ENCODE measurements at places on chromosomes 4 and X. TPM values are rescaled to one million over a fixed set of nuclear protein-coding genes. Genes with fewer than 3 reads are reported as not detected.

ZNF630 gene
- 5.9 TPM for total RNA-seq

ABLIM2 gene
- 11.6 TPM for total RNA-seq

HSFX3 gene
- total RNA-seq, result not detected

AASDH gene
- 20.7 TPM for total RNA-seq

LAMP2 gene
- 36.4 TPM for total RNA-seq

C4orf54 gene
- total RNA-seq, result under 0.01 TPM

CNOT6L gene
- total RNA-seq, result 35.2 TPM

GAGE12H gene
- total RNA-seq, result not detected

STAP1 gene
- not detected for total RNA-seq

ANKRD37 gene
- 11.8 TPM for total RNA-seq

SPANXB1 gene
- not detected for total RNA-seq

SLC49A3 gene
- 0.49 TPM for total RNA-seq

FAM199X gene
- 58.0 TPM for total RNA-seq

GSX2 gene
- 1.7 TPM for total RNA-seq

CLCN4 gene
- total RNA-seq, result 66.1 TPM

SLC4A4 gene
- 17.7 TPM for total RNA-seq

PDE5A gene
- 14.8 TPM for total RNA-seq

NAT8L gene
- total RNA-seq, result 10.8 TPM

RAB40A gene
- 1.2 TPM for total RNA-seq

SPIN2A gene
- 0.74 TPM for total RNA-seq

USP38 gene
- 17.9 TPM for total RNA-seq

MAOB gene
- 5.7 TPM for total RNA-seq

SMIM10 gene
- 0.49 TPM for total RNA-seq

NDST3 gene
- total RNA-seq, result 35.4 TPM

PITX2 gene
- not detected for total RNA-seq

DMP1 gene
- under 0.01 TPM for total RNA-seq

PRKG2 gene
- 9.6 TPM for total RNA-seq

STATH gene
- total RNA-seq, result not detected

CFAP99 gene
- not detected for total RNA-seq

EDA gene
- total RNA-seq, result 3.7 TPM
